Frontal cortex (tissue), 4 donors: ENCODE measurements at places on chromosomes 13 and 19.

- DNase-seq: no peak
Measured at GRCh38 chr13:21150013-21150412, 26.3 kb downstream of the SKA3 start.

GRCh38 chr13:43377149-43377548, 353.8 kb downstream of the DNAJC15 start:
- DNase-seq: no peak

DNA sequence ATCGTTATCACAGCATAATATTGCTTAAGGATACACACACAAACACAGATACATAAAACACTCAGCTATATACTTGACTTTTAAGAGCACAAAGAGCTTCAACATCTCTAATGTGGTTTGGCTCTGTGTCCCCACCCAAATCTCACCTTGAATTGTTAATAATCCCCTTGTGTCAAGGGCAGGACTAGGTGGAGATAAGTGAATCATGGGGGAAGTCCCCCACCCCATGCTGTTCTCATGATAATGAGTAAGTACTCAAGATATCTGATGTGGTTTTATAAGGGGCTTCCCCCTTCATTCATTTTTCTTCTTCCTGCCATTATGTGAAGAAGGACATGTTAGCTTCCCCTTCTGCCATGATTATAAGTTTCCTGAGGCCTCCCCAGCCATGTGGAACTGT, 481.4 kb downstream of the PCDH9 start:
- DNase-seq: no peak

- DNase-seq: no peak
Measured at GRCh38 chr13:78045916-78046315, 127.3 kb upstream of the EDNRB start.

GRCh38 chr13:100528353-100528752, 60.2 kb downstream of the GGACT start:
- no peak for DNase-seq

- no peak for DNase-seq
Measured at GRCh38 chr13:110054041-110054440, 252.9 kb downstream of the COL4A1 start.
